ENCODE measurements at places on chromosomes 12 and 14.

DNA sequence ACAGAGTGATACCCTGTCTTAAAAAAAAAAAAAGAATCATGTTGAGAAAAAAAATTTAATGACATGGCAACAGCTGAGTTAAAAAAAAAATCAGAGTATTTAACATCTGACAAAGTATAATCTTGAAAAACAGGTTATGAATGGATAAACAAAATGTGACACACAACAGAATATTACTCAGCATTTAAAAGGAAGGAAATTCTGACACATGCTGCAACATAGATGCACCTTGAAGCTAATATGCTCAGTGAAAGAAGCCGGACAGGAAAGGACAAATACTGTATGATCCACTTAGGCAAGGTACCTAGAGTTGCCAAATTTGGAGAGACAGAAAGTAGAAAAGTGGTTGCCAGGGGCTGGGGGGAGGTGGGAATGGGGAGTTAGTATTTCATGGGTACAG is 19.4 kb upstream of the EIF2B2 start:
- DNase-seq, result no peak

DNA sequence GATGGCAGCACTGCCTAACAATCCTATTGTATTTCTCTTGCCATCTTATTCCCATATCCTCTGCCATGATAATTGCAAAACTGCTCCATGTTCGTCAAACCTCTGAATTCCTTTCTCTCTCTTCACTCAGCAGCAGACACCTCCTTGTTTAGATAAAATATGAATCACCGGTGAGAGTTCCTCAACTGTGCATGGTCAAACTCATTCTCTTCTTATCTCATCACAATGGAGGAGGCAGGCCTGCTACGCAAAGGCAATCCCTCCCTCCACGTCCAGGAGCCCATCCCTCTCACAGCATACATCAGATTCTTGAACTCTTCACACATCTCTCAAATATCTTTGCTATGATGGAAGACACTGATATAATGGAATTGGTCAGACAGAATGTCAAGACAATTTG is 90.1 kb upstream of the DAAM1 start:
- no peak for DNase-seq

- DNase-seq, result no peak
Measured at GRCh38 chr14:35112641-35113040, 9.1 kb downstream of the PPP2R3C start.

- no peak for DNase-seq
Measured at GRCh38 chr14:68109132-68109900, 289.7 kb downstream of the RAD51B start.

- no peak for DNase-seq
Measured at GRCh38 chr12:11805680-11806079, 156.2 kb downstream of the ETV6 start.

DNA sequence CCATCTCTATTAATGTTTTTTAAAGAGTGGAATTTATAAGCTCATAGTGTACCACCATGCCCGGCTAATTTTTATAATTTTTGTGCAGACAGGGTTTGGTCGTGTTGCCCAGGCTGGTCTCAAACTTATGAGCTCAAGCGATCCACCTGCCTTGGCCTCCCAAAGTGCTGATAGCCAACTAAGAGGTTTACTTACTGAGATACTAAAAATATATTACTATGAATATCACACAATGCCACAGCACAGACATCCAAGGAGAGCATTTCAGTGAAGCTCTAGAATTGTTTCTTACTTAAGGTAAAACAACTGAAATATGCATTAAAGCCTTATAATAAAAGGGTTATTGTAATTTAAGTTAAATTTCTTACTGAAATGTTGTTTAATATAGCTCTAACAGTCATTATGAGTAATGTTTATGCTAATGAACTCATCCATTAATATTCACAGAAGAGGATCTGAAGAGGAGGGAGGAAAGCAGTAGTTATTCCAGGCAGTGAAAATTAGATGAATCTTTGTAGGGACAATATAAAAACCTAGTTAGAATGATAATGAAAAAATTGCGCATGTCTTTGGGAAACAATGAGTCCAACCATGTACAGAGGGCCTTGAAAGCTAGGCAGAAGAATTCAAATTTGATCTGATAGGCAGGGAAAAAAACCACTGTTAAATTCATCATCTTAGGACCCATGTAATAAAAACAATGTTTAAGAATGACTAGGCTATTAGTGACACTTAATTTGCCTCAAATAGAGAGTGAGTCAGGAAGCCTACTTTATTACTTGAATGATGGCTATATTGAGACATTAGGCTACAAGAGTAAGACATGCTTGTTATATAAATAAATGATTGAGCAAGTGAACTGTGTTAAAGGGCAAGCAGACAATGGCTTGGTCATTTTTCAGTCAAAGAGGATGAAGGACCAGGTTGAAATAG is 99.2 kb downstream of the SLC41A2 start:
- no peak for DNase-seq

- no peak for DNase-seq
Measured at GRCh38 chr12:26514364-26514763, 318.6 kb downstream of the ITPR2 start.

GRCh38 chr12:110371408-110372055 is 32.0 kb downstream of the ANAPC7 start:
- peak; percentile 14 for DNase-seq

DNA sequence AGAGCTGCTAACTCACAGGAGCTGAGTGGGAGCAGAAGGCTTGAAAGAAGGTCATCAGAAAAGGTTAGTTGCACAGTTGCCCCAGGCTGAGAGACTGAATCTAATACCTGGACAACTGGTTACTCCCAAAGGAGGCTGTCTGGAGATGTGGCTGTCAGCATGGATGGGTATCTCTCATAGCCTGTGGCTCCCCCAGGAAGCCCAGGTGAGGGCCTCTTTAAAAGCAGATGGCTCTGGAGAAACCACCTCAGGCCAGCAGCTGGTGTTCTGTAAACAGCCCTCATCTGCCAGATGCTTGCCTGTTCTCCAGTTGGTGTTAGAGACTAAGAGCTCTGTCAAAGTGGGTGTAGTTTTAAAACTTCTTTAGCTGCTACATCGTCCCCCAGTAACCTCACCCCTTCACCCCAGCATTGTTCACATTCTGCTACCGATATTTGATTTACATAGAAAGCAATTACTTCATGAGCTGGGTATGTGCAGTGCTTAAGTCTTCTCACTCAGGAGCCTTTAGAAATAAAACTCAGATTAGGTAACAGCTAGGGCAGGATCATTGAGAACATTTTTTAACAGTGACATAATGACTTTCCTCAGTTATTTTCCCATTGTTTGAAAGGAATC is 25.8 kb downstream of the DACT1 start:
- DNase-seq, result no peak

- DNase-seq, result no peak
Measured at GRCh38 chr12:126093908-126094307, 1028.7 kb downstream of the AACS start.

DNA sequence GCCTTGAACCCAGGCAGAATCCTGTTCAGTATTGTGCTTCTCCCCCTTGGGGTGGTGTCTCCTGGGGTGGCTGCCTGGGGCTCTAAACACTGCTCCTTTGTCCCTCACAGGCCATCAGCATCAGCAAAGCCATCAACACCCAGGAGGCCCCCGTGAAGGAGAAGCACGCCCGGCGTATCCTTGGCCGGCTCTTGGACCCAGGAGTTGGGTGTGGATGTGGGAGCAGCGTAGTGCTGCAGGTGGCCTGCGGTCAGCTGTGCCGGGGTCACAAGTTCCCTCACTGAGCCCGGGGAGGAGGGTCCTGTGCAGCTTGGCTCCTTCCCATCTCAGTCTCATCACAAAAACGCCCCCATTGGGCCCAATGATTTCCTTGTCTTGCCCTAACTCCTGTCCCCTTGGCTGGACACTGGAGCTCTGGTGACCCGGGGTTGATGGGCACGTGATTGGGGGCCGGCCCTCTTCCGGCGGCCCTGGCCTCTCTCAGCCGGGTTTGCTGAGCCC is 12.7 kb downstream of the HIP1R start:
- DNase-seq, result no peak

- DNase-seq, result no peak
Measured at GRCh38 chr14:52801014-52801712, 9.8 kb upstream of the GNPNAT1 start.

- no peak for DNase-seq
Measured at GRCh38 chr12:7361265-7361664, 57.4 kb downstream of the ACSM4 start.

GRCh38 chr12:24155042-24155441 is 205.6 kb upstream of the SOX5 start:
- no peak for DNase-seq

GRCh38 chr12:44296624-44297197 is 460.8 kb downstream of the TMEM117 start:
- no peak for DNase-seq

DNA sequence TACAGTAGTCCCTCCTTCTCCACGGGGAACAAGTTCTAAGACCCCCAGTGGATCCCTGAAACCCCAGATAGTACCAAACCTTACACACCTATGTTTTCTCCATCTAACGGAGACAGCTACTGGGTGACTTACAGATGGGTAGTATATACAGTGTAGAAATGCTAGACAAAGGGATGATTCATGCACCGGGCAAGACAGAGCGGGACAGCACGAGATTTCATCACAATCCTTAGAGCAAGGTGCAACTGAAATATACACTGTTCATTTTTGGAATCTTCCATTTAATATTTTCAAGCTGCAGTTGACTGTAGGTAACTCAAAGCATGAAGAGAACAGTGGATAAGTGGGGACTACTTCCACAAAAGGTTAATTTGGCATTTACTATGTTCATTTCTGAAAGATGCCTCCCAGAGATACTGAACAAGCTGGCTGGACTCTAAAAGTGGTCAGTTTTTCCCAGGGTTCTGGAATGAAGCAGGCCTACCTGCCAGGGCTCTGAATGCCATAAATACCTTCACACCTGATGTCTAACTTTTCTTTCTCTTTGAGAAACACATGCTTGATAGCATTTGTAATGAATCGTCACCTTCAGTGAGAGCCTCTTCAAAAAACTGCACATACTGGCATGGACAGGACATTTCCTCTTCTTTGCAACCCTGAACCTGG is 127.7 kb upstream of the FOXN3 start:
- DNase-seq, result no peak

DNA sequence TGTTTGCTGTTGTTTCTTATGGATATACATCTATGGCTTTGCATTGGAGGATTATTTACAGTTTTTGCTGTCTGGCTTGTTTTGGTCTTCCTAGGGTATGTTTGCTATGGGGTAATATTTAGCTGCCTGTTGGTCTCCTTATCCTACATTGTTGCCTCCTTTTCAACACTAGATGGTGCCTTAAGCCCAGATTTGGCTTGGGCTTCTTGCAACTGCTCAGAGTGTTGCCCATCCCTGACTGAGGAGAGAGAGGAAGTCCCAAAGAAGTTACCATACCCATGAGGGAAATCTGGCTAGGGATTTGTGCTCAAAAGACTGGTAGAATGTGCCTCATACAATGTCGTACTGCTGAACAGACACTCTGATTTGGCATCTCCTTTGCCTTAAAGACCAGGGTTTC is 94.6 kb upstream of the MUCL1 start:
- DNase-seq, result no peak

- DNase-seq, result no peak
Measured at GRCh38 chr12:104568487-104568868, 111.7 kb downstream of the CHST11 start.

GRCh38 chr14:77040741-77041653 is 12.5 kb upstream of the IRF2BPL start:
- DNase-seq, result peak; percentile 64

DNA sequence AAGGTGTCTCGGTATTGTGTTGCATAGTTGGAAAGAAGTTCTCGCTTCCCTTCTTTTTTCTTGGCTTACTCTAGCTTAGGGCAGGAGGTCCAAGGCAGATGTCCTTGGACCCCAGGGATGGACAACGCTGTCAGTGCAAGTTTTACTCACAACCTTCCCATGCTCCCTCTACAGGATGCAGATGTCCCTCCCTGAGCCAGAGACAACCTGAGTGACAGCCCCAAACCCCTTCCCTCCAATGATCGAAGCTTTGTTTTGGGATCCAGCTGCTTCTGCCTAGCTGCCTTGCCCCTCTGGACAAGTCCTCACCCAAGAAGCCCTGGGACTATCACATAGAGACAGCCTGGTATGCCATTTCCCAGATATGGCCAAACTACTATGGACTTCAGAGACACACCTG is 112.0 kb upstream of the RAP1B start:
- DNase-seq, result no peak

DNA sequence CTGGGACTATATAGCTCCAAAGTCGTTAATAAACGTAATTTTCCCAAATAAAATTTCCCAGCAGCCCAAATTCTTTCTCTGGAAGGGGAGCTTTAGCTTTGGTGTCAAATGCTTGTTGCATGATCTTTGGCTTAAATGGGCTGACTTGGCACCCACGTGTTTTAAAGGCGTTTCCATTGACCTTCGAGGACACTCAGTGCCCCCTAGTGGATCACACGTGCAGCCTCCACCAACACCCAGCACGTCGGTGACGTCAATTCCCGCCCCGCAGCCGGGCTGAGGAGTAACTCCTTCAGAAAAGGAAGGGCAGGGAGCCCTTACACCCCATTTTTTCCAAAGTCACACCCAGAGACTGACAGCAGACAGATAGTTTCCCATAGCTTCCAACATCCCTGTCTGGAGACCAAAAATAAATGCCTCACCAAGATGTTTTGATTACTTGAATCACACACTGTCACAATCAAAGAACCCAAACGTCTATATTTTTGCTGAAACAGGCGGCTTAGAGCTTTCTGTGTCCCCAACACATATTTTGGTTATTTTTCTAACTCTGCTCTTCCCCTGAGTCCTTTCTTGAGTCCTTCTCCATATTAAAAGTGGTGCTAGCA is 707.9 kb downstream of the AACS start:
- peak; percentile 14 for DNase-seq

GRCh38 chr14:97264516-97265230 is 467.5 kb downstream of the VRK1 start:
- DNase-seq, result no peak

- no peak for DNase-seq
Measured at GRCh38 chr12:54968181-54968730, 16.3 kb downstream of the TESPA1 start.

- DNase-seq, result peak; percentile 34
Measured at GRCh38 chr12:53381731-53382630, 2.0 kb downstream of the SP1 start.

DNA sequence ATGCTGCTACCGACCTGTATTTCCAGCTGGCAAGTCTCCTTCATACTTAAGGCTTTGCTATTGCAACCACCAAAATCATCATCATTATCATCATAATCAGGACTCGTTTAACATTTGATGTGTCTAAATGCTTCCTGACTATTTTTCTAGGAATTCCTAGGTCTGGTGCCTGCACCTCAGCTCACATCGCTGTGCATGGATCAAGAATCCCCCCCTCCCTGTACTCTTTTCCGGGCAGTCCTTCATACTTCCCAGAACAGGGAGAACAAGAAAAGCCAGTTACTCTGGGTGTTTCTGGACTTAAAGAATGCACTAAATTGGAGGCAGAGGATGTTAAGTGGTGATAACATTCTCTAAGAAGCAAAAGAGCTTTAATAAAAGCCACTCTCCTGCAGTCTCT is 9.4 kb downstream of the ERP27 start:
- DNase-seq, result no peak

GRCh38 chr12:124283326-124283725 is 11.6 kb upstream of the RFLNA start:
- no peak for DNase-seq

GRCh38 chr14:36585100-36585499 is 2.7 kb upstream of the NKX2-8 start:
- DNase-seq, result no peak
